ENCODE measurements at places on chromosomes 7 and 10.
A peak's percentile ranks its signal among the peaks of the same experiment; 100 is the strongest.

GRCh38 chr10:71745664-71746250, 26.2 kb upstream of the C10orf105 start:
- no peak for DNase-seq

DNA sequence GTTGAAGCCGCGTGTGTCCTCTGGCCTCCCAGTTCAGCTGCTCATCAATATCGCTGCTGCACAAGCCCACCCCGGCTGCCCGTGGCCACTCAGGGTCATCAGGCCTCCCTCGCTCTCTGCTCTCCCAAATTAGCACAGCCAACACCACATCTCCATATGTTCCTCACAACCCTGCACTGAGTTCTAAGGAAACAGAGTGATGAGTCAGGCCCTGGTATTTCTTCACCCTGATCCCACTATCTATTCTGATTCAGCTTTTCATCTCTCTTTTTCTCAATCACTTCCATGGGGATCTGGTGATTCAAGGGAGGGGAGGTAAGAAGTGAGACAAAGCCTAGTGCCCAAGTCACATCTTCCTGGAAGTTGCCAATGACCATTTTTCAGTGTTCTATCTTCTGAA, 23.8 kb downstream of the CYTH3 start:
- no peak for DNase-seq

DNA sequence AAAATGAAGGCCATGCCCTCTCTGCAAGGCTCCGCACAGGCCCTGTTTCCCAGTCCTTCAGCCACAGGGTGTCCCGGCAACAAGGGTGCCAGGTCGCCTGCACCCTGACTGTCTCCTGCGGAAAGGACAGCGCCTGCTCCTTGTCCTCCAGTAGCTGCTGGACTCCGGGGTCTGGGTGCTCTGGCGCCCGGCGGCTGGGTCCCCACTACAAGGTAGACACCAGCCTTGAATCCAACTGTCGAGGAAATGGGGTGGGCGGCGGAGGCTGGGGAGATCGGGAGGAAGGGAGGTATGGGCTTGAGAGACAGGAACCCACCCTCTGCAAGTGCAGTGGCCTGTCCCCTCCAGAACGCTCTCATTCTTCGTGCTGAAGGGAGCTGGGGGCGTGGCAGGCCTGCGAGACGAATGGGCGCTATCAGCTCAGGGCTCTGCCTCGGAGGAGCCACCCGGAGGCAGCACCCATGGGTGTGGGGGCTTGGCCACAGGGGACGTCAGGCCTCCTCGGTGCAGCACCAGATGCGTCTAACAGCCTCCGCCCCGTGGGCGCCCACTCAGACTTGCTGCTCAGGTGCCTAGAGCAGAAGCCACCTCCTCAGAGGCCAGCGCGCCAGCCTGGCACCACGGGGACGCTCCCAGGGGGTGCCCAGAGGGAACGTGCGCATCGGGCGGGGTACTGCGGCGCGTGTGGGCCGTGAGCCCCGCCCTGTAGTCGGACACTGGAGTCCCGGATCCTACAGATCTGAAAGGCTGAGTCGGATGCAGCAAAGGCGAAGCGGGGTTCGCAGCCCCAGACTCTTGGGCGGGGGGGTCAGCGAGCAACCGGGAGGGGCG, 15.6 kb downstream of the ADAM8 start:
- DNase-seq: peak; percentile 83

GRCh38 chr7:75064801-75065200, 8.8 kb downstream of the RCC1L start:
- no peak for DNase-seq

DNA sequence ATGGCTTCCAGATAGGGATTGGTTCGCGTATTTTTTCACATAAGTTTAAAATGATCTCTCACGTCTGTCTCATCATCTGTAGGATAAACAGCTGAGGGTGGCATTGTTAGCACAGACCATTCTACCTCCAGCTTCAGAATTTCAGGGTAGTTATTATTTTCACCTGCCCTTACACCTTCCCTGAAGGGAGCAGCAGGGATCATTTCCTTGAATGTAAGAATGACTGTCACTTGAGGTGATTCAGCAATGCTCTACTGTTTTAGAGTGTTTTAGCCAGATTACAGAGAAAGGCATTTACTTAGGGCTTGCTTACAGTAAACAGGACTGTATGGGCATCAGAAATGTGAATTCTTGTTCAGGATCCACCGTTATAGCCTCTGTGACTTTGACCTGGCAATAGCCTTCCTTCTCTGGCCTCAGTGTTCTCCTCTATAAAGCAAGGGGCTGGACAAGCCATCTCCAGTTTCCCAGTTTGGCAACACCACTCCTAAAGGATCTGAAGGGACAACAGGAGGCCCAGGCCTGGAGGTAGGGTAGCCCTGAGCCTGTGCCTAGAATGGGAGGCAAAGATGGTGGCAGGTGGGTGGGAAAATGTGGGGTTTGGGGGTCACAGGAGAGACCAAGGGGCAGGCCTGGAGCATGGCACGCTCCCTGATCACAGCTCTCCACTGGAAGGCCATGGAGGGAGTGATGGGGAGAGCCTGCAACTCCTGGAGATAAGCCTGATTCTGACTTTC, 1.2 kb upstream of the IGFBP1 start:
- DNase-seq: no peak

DNA sequence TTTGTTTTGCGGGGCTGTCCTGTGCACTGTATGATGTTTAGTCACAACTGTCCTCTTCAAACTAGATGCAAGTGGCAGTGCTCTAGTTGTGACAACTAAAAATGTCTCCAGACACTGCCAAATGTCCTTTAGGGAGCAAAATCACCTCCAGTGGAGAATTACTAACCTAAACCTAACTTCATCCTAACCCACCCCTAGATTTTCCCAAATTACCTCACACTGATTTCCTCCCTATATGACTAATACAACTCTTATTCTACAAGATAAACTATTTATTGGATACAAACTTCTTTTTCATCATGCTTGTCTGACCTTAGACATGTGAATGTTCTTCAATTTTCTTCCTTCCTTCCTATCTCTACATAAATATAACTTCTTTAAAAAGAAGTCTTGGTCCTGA, 26.4 kb downstream of the PNPLA8 start:
- DNase-seq: no peak

DNA sequence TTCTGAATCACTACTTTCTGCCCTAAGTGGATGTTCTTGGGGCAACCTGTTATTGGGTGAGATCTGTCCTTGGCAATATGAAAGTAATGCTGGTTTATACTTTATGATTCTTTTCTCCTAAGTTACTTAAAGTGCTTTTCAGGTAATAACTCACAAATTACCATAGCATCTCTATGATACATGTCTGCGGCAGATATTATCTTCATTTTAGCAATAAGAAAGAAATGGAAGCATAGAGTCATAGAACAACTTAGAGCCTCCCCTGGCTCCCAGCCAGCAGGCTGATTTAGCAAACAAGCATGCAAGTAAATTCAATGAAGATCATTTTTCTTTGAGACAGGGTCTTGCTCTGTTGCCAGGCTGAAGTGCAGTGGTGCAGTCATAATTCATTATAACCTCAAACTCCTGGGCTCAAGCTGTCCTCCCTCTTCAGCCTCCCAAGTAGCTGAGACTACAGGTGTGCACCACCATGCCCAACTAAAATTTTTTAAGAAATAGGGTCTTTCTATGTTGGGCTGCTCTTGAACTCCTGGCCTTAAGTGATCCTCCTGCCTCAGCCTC, 38.1 kb upstream of the GRM8 start:
- DNase-seq: no peak

GRCh38 chr7:140926021-140926817, 1.5 kb upstream of the BRAF start:
- DNase-seq: no peak

- peak; percentile 19 for DNase-seq
Observed at GRCh38 chr10:61894133-61894532, 7.4 kb upstream of the ARID5B start.
